ENCODE measurements at places on chromosomes 2 and 18.

DNA sequence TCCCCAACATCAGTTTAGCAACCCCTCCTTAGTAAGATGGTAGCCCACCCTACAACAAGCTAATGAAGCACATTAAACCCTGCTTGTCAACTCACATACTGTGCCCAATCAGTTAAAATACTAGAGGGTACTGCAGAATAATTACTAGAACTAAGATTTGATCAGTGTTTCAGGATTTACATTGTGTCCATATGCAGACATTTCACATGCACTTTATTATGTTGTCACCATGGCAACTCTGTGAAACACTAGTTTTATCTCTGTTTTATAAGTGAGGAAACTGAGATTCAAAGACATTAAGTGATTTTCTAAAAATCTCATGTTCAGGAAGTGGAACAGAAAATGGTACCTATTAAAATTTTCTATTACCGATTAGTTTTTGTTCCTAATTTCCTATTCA, 61.7 kb downstream of the CYBRD1 start:
- DNase-seq, result no peak

DNA sequence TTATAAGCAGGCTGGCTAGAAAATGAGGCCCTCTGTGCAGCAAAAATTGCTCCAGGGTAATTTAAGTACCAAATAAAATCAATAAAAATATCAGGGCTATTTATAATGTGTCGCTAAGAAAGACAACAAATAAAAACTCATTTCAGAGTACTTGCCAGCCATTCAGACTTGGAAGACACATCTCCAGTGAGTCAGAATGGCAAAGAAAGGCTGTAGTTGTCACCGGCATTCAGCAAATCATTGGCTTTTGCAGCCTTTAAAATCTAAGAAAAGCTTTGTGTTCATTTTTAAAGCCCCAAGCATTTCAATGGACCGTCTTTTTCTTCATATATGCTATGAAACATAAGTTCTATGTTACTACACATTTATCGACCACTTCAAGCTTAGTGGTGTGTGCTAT, 141.1 kb upstream of the HNMT start:
- DNase-seq, result no peak

DNA sequence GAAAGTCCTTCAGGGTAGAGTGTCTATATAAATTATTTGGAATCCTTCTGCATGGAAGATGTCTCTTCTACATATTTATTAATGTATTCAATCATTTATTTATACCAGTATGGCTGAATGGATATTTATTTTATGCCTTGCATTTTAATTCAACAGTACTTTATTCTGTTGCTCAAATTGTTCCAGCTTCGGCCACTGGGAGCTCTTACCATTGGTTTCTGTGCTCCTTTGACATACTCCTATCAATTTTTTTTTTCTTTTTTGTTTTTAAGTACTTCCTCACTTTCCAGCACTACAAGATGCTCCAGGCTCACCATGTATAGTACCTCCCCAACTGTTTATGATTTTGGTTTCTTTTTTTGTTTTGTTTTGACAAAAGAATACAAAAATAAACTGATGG, 39.4 kb upstream of the WIPF1 start:
- DNase-seq, result no peak

- DNase-seq, result no peak
Measured at GRCh38 chr2:71309-72035, 25.2 kb upstream of the FAM110C start.

- DNase-seq, result no peak
Measured at GRCh38 chr2:11500702-11501303, 33.0 kb upstream of the GREB1 start.

DNA sequence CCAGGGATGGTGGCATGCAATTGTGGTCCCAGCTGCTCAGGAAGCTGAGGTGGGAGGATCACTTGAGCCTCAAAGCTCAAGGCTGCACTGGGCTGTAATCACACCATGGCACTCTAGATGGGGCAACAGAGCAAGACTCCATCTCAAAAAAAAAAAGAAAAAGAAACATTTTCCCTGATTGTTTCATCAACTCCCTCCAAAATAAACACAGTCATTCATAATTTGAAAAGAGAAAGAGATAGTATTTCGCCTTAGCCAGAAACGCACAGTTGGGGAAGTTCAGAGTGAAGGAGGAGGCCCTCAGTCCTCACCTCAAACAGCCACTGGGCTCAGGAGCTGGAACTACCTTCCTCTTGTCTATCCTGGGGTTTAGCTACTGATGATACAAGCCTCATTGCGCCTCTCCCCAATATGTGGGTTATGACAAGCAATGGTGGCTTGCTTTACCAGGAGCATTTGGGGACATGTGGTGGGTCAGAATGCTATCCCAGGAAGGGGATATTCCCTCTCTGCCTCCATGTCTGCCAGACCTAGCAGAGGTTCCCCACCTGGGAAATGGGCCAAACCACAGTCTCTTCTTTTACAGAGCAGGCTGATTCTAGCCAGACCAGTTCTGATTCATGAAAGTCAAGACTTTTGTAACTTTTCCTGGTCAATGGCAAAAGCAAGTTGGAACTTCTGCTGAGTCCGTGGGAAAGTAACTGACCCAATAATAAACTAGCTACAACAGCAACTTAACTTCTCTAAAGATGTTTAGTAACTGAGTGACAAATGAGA, 22.2 kb upstream of the TMEM87B start:
- DNase-seq, result peak; percentile 87

- DNase-seq, result no peak
Measured at GRCh38 chr2:16174693-16175045, 234.3 kb downstream of the MYCN start.

- DNase-seq, result no peak
Measured at GRCh38 chr2:189581354-189582139, 961 bp upstream of the SLC40A1 start.

GRCh38 chr2:95158891-95159619, 593 bp downstream of the ZNF514 start:
- DNase-seq, result no peak

DNA sequence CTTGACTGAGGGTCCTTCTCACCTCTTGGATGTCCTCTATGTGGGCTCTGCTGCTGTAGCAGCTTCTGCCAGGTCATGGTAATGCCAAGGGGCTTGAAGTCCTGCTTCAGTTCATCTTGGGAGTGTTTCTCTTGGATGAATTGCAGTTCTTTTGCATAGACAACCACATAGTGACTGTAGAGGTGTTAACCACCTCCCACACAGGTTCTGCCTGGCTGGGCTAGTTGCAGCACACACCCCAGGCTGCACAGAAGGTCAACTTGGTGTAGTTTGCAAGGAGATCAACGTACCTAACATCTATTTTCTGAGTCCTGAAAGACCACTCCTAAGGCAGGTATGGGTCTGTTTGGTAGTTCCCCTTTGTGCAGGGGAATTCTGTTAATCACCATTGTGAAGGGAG, 108.1 kb downstream of the ADCYAP1 start:
- no peak for DNase-seq

DNA sequence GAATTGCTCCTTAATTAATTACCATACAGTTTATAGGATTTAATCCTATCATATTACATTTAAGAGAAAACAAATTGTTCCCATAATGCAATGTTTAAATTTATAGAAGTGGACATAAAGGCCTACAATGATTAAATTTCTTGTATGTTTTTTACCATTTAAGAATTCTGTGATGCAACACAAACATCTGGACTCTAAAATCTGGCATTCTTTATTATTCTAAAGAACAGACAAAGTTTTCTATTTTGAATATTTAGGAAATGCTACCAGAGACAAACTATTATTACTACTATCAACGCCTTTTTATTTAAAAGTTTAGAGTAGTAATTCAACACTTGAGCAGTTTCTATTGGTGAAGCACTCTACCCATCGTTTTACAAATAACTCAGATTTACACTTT, 535.1 kb downstream of the TMX3 start:
- no peak for DNase-seq

GRCh38 chr2:176643646-176644045, 374.4 kb downstream of the MTX2 start:
- DNase-seq, result no peak

DNA sequence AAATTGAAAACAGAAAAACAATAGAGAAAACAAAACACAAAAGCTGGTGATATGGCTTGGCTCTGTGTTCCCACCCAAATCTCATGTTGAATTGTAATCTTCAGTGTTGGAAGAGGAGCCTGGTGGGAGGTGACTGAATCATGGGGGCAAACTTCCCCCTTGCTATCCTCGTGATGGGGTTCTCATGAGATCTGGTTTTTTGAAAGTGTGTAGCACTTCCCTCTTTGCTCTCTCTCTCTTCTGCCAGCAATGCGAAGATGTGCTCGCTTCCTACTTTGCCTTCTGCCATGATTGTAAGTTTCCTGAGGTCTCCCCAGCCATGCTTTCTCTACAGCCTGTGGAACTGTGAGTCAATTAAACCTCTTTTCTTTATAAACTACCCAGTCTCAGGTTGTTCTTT, 112.3 kb upstream of the UXS1 start:
- DNase-seq, result no peak

GRCh38 chr2:9473985-9474360, 378 bp upstream of the IAH1 start:
- DNase-seq, result no peak

DNA sequence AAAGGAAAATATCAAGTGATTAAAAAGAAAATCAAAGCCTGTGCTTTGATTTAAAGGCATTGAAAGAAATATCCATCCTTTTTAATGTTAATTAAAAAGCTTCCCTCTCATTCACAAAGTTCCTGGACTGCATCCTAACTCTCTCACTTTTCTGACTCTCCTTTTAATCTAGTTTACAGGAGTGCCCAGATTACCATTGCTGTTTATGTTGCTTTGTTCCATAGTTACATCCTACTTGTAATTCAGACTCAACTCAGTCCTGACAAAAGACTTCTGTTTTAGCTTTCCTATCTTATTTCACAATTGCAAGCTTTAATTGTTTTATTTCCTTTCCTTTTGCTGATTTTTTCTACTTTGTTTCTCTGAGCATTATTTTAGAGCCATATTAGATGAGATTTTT, 160.7 kb upstream of the DTNA start:
- no peak for DNase-seq

DNA sequence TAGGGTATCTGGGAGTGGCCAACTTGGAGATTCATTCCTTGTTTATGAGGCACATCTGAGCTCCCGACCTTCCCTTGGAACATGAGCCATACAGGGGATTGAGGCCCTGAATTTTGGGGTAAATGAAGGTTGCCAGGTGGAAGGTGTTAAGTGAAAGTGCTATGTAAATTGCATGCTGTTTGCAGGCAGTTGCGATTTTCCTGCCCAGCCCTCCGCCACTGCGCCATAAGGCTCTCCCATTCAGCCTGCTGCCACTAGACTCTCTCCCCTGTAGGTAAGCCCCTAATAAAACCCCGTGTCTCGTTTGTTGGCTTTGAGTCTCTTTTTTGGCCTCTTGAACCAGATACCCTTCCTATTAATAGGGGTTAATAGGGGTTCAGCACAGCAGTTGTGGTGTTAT, 33.8 kb downstream of the PCARE start:
- DNase-seq, result no peak

DNA sequence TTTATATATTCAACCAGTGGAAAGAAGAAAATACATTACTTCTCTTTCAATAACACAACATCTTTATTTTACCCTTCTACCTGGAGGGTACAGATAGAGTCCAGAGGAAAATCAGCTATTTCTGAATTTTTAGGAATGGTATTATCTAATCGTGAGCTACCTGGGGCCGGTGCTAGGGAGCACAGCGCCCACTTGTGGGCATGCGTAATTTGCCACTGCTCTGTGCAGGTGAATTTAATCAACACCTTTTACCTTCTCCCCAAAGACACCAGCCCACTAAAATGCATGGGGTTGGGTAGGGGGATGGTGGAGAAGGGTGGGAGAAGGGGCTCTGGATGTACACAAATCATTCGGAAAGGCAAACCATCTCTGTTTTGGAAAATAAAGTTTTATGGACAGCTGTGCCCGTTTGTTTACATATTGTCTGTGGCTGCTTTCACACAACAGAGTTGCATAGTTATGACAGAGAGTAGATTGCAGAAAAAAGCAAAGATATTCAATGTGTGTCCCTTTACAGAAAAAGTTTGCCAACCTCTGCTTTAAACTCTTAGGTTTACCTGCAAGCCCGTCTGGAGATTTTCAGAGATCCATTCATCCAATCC, 51.5 kb upstream of the DCC start:
- DNase-seq, result peak; percentile 9

DNA sequence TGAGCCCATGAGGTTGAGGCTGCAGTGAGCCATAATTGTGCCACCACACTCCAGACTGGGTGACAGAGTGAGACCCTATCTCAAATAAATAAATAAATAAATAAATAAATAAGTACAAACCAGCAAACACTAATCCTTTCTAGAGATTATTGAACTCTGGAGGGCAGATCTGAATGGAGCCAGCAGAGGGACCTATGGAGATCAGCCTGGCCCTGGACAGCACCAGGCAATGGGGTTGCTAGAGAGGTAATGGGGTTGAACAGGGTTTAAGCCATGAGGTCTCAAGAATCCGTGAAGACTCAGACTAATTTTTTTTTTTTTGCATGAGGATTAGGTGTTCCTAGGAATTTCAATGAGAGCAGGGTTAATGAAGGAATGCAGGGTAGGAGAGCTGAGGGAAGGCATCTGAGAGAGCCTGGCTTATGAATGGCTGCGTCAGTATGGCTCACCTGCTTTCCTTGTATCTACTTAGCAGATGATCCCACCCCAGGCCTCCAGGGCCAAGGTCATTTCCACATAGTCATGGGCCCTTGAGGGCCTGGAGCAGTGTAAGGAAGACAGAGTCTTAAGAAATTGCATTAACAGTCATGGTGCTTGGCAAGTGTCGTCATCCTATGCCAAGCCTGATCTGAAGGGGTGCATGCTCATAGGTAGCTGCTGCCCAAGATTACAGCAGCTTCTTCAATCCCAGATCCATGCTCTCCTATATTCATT, 34.6 kb upstream of the IL37 start:
- no peak for DNase-seq

GRCh38 chr2:195543902-195544894, 112.8 kb upstream of the SLC39A10 start:
- peak; percentile 90 for DNase-seq

- no peak for DNase-seq
Measured at GRCh38 chr2:127074358-127074757, 32.6 kb downstream of the BIN1 start.

GRCh38 chr2:233460726-233461441, 105.7 kb downstream of the USP40 start:
- DNase-seq, result no peak

- DNase-seq, result no peak
Measured at GRCh38 chr2:226488034-226488433, 311.6 kb downstream of the IRS1 start.

DNA sequence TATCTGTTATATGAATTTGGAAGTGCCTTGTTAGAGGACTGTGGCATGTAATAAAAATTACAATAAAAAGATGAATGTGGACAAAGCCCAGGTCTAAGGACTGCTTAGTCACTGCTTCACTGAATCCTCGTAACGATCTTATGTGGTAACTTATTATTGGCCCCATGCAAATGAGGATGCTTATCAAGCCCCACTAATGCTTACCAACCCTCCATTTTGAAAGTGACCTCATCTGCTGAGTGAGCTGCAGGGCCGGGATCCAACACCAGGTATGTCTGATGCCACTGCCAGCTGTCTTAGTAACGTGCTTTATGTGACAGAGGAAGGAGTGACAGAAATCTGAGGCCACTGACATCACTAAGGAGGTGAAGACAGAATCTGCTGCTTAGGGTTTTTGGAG, 65.3 kb upstream of the CCDC85A start:
- no peak for DNase-seq

- peak; percentile 68 for DNase-seq
Measured at GRCh38 chr2:68889500-68889899, 18.3 kb upstream of the BMP10 start.
